Activated CD4-positive, alpha-beta memory T cell treated with anti-CD3 and anti-CD28 coated beads, Interleukin-2, amount 10 ng/mL, durations not matched to agents 7 days and 5 days (primary cell): ENCODE measurements at places on chromosomes 7 and 10. TPM values are rescaled to one million over a fixed set of nuclear protein-coding genes. Genes with fewer than 3 reads are reported as not detected.

DNA sequence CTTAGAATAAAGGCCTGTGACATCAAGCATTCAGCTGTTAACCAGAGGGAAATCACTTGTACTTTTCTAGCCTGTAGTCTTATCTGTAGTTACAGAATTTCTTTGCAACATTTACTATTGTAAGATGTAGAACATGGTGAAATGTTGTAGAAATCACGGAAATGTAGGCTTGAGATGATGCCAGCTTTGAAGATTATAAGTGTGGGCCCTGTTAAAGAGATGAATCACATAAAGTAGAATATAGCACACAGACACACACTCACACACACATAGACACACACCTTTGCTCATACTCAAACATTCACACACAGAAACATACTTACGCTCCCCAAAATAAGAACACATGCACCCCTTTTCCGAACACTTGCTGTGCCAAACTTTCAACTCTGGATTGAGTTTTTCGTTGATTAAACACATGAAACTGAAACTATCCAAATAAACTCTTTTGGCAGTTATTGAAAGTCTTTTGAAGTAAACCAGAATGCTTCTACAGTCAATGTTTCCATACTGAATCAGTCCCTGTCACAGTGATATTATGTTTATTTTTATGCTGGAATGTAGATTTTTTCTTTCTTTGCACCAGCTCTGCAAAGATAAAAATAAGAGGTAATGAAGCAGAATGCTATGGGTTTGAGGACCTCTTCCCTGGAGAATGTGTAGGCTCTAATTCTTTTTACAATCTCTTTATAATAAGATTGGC, 230.3 kb upstream of the MEOX2 start:
- DNase-seq = no peak

GRCh38 chr7:36874041-36874440, 149.7 kb upstream of the AOAH start:
- DNase-seq = no peak

The CCDC136 gene
- total RNA-seq = 5.3 TPM

The CTAGE15 gene
- not detected for total RNA-seq

The CFAP46 gene
- total RNA-seq = not detected

GRCh38 chr7:64626557-64626956, 39.4 kb upstream of the ZNF107 start:
- DNase-seq = no peak

DNA sequence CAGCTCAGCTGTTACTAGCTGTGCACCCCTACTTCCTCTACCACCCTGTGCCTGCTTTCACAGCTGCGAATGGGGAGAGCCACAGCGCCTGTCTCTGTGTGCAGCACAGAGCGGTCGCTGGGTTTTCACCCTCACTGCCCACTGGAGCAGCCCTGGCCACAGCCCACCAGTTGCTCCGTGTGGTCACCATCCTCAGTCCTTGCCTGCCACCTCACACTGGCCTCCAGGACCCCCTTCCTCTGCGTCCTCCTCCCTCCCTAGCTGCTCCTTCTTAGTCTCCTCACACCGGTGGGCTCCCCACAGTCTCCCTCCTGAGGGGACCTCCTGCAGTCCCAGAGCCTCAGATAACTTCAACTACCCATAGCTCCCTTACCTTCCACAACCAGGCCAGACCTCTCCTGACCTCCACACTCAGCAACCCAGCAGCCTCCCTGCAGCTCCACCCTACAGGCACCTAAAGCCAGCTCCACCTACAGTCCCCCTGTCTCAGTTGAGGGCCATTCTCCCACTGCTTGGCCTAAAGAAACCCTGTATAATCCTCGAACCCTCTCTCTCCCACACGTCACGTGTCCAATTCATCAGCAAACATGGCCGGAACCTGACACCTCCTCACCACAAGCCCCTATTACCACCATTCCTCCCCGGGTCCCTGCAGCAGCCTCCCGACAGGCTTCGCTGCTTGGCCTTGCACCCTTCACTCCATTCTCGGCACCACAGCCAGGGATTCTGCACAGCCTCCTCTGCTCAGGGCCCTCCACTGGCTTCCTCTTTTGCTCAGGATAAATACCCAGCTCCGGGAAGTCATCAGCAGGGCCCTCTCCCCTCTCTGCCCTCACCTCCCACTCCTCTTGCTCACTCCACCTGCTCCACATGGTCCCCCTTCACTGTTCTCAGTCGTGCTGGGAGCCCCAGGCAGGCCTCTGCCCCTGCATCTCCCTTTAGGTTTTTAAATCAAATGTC, 28.1 kb downstream of the PLAC9 start:
- no peak for DNase-seq

DNA sequence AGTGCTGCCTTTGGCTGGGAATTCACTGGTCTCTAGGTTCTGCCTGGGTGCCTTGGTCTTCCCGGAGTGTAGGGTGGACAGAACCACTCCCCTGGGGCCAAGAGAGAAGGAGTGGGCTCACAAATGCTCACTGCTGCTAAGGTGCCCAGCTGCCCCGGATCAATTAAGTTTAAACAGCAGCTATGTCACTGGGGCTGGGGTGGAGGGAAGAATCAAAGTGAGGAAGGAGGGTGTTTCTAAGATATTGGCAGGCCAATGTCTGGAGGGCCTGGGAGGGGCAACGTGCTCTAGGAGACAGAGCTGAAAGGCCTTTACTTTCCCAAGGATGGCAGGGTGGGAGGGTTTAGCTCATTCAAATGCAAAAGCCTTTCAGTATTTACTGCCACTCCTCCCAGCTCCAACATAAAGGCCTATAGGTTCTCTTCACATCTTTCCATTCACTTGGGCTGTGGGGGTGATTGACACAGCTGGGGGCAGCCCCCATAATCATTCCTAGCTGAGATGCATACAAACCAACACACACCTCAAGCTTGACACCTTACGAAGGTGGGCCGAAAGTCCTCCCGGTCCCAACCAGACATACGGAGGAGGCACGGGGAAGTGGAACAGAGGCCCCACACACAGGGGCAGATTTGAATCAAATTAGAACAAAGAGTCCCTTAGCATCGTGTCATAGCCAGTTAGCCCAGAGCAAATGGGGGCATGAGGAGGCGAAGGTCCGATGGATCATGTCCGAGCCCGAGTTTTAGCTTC, 108.0 kb upstream of the EFCAB10 start:
- DNase-seq = no peak

- DNase-seq = no peak
Observed at GRCh38 chr7:117974891-117975290, 101.7 kb upstream of the CTTNBP2 start.

- DNase-seq = peak; percentile 35
Observed at GRCh38 chr10:14838582-14839304, 637 bp downstream of the HSPA14 start.

- no peak for DNase-seq
Observed at GRCh38 chr10:10623958-10624566, 393.6 kb upstream of the CELF2 start.

DNA sequence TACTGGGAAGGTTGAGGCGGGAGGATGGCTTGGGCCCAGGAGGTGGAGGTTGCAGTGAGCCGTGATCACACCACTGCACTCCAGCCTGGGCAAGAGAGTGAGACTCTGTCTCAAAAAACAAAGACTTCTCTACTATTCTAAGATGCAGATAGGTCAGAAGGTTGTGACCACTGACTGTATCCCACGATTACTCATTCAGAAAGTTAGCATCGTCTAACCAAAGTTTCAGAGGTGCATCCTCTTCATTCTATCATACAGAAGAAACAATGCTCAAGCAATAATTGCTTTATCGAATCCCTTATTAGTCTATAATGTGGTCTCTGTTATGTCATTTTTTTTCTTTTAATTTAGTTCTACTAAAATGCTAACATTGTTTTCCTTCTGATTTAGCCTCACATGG, 348.7 kb upstream of the LRGUK start:
- no peak for DNase-seq

GRCh38 chr7:101582971-101583370, 46.1 kb downstream of the MYL10 start:
- DNase-seq = no peak

DNA sequence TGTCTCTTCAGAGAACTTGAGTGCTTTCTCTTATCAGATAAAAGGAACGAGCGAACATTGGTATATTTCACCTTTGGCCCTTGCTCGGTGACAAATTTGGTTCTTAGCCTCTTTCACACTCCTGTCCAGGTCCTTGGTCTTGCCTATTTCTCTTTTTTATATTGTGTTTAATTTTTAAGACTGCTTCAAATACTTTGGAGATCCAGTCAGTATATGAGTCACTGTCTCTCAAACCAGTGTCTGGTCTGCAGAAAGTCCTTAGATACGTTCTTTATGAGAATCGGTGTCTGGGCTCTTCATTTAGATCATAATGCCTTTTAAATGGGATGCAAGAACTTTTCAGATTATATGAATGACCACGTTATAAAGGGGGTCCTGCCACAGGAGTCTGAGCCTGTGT, 55.0 kb downstream of the PIK3AP1 start:
- no peak for DNase-seq

The CDNF gene
- total RNA-seq = 0.75 TPM

The KLF14 gene
- total RNA-seq = not detected

The OR2A1 gene
- 0.05 TPM for total RNA-seq

- DNase-seq = peak; percentile 93
Observed at GRCh38 chr7:30594540-30595435, at the start of gene GARS1. Gene GARS1 (plus strand): TSS chr7:30594878. CDS start chr7:30594922, 44 bp downstream.

The GIMAP7 gene
- total RNA-seq = 171 TPM

GRCh38 chr10:33263453-33263852, 71.0 kb downstream of the NRP1 start:
- DNase-seq = no peak

- DNase-seq = no peak
Observed at GRCh38 chr7:93029056-93029455, 88.7 kb downstream of the SAMD9 start.

The DYNC1I1 gene
- total RNA-seq = not detected

DNA sequence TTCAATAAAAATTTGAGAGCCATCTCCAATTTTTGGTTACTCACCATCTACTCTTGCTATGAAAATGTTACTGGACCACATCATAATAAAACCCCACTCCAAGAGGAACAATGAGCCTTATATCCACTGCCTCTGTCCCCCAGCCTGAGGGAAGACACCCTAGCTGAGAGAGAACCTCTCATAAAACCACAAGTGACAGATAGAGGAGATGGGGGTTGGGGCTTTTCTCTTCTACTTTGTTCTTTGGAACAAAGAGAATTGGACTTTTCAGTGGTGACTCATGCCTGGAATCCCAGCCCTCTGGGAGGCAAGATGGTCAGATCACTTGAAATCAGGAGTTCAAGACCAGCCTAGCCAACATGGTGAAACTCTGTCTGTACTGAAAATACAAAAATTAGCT, 27.6 kb upstream of the TAS2R16 start:
- DNase-seq = no peak

DNA sequence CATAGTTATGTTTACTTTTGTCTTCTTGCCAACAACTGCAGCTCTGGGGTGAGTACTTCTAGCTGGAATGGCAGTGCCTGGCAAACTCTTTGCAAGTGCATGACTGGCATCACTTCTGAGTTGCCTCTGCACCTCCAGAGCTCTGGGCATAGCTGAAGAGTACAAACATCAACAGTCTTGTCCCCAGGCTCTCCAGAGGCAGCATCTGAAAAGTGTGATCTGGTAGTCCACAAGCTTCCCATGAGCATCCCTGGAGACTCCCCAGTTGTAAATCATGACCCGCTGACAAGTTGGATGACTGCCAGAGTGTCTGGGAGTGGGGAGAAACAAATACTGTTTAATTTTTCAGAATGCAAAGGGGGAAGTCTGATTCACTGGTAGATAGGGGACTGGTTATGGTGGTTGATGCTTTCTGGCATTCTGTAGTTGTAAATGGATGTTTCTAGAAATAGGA, 138.9 kb upstream of the CDK13 start:
- no peak for DNase-seq

GRCh38 chr10:56142092-56142728, 218.8 kb downstream of the ZWINT start:
- no peak for DNase-seq

DNA sequence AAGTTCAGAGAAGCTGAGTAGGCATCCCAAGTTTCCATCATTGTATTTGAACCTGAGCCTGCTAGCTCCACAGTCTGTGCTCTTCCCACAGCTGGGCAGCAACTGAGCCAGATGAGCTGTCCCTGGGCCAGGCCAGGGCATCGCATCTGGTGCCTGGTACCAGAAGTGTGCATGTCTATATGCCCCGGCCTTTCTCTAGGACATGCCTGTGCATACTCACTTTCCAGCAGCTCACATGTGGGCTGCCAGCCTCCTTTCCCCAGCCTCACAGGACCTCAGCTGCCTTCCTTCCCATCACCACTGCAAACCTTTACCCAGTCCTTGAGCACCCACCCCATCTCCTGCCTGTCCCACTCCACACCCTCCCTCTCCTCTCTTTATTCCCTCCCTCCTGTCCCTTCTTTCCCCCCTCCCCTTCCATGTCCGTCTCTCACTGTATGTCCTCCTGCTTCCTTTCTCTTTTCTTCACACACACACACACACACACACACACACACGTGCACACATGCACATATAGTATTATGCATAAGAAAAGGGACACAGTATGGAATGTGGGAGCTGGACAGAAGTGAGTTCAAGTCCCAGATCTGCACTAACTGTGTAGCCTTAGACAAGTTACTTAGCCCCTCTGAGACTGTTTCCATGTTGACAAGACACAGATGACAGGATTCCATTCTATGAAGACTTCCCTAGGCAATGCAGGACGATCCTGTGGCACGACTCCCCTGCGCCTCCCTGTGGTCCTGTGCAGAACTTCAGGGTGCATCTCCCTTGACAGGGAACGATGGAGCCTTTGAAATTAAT, 10.9 kb downstream of the CDHR1 start:
- DNase-seq = peak; percentile 75

DNA sequence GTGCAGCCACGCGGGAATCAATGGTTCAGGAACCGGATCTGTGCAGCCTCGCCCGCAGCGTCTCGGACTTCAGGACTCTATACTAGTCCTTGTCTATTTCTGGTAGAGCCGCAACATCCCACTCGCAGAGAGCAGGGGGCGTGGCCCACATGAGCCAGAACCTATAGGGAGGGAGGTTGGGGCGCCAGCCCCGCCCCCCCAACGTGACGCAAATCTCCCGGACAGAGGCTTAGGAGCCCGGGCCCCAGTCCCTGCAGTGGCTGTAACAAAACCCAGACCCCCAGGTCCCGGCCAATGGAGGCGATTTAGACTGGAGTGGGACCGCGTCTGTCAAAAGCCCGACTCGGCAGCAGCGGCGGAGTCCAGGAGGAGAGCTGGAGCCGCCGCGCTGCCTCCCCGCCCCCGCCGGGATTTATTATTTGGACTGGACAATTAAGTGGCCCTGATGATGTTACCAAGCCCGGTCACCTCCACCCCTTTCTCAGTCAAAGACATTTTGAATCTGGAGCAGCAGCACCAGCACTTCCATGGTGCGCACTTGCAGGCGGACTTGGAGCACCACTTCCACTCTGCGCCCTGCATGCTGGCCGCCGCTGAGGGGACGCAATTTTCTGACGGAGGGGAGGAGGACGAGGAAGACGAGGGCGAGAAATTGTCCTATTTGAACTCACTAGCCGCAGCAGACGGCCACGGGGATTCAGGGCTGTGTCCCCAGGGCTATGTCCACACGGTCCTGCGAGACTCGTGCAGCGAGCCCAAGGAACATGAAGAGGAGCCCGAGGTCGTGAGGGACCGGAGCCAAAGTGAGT, at the start of gene NKX2-3:
NKX2-3 (plus strand) TSS at position 256 of the 809 bp plus-strand sequence; CDS start at position 446, 190 bp downstream.
- peak; percentile 59 for DNase-seq

DNA sequence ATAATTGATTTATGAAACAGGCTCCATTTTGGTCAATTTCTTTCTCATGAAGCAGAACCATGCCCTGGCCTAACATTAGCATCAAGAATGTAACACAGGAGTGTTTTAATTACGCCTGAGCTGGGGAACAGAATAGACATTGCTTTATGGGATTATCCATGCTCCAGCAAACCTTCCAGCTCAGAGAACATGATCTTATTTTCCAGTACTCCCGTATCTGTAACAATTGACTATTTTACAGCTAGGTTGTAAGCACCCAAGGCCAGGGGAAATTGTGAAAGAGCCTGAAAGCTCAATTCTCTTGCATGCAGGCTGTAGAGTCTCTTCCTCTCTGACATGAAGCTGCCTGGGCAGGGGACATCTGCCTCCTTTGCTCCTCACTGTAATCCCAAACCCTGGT, 30.8 kb upstream of the CRYGN start:
- DNase-seq = no peak
